Choroid plexus epithelial cell (primary cell): ENCODE measurements at places on chromosomes 6 and 20.
A peak's percentile ranks its signal among the peaks of the same experiment; 100 is the strongest.

DNA sequence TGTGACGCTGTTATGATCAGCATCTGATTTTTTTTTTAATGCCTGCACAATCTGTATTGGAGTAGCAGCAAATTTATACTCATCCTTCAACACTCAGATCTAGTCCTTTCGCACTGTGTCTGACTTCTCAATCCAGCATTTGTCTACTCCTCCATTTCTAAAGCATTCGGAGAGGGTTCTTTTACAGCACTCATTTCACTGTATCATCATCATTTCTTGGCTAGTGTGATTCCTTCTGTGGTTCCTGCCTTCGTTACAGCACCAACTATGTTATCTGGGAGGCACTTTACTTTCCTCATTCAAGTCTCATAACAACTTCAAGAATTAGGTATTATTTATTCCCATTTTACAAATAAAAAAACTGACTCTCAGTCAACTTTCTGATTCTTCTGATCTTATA, 18.0 kb downstream of the NUDT3 start:
- no peak for DNase-seq

- no peak for DNase-seq
Measured at GRCh38 chr6:43290905-43291355, 7.1 kb upstream of the SLC22A7 start.

DNA sequence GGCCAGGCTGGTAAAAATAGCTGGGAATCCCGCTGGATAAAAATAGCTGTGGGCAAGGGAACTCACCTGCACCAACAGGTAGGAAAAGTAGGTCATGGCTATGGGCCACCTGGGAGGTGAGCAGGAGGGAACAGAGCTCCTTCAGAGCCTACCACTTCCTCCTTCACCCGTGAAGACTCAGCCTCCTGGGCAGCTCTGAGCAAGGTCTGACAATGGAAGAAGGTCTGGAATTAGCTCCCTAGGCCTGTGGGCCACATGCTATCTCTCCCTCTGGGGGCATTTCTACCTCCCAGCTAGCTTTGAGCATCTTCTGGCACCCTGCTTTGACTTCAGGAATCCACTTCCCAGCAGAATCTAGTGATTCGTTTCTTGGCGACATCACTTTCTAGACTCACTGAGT, 153.9 kb downstream of the MRPL14 start:
- no peak for DNase-seq

DNA sequence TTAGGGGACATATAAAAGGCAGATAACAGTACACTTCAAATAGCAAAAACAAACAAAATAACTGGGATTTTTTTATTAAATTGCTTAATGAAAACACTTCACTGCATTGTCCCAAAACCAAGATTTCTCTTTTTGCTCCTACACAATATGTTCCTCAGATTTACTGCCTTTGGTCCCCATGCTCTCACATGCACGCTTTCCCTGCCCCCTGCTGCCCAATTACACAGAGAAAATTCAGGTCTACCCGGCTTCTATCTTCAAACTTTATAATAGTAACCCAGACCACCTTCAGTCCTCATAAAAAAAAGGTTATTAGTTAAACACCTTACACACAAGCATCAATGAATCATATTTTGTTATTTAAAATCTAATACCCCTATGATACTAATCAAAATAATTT, 673.8 kb upstream of the HS3ST5 start:
- DNase-seq, result no peak

DNA sequence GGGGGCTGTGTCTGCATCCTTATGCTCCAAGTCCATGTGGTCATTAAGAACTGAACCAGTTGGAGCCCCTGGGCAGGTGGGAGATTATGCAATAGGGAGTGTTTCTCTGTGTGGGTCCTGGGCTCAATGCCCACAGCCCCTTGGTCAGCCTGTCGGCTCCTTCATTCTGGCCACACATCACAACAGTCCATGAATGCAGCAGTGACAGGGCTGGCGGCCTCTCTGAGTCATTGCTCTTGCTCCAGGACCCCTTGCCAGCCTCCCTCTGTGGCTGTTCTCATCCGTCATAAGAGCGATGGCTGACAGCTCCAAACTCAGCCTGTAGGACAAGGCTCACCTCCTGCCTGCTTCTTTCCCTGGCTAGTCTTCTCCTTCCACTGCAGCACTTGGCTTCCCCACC, 609.5 kb upstream of the CDH4 start:
- no peak for DNase-seq

DNA sequence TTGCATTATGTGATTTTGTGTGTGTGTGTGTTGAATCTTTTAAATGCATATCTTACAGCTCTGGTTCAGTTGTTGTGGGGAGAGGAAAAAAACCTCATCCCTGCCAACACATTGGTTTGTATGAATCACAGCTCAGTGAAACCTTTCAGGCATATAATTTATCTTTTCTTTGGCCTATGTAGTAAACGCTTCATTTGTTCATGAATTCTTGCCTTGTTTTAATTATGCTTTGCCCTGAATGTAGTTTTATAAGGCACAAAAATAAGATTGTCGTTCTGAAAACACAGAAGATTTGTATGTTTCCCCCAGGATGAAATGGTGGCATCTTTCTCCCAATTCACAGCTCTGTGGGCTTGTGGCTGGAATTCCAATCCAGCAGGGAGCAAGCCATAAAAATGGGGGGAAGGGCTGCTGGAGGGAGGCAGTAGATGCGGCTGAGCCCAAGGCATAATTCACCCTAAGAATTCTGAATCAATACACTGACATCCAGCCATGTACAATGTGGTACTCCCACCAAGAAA, 45.1 kb downstream of the BCAS1 start:
- DNase-seq, result no peak

DNA sequence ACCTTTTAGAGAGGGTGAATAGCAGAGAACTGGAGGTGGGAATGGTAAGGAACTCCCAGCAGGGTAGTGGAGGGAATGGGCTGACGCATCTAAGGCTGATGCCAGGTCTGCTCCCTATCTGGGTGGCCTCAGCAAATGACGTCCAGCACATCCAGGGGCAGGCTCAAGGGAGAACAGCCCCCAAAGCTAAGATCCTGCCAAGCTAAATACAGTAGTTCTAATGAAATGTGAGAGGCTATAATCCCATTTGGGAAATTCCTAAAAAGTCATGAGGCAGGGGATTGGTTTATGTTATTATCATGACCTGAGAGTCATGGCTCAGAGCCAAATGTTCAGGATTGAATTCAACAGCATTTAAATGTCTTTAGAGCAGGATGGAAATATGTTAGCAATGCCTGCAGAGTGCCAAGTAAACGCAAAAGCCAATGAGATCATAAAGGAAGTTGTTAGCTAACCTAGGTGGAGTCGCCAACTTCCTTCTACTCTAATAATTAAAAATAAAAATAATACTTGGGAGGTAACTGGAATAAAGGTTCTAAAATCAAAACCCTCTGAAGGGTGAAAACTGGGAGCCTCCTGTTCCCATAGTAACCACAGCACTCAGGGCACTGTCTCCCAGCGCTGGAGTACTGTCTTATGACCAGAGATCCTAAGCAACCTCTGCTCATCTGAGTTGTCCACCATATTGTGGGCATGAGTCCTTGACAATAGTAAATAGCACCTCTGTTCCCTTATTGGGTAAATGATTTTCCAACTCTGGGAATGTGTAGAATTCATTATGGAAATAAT, 34.8 kb downstream of the IYD start:
- peak; percentile 97 for DNase-seq

DNA sequence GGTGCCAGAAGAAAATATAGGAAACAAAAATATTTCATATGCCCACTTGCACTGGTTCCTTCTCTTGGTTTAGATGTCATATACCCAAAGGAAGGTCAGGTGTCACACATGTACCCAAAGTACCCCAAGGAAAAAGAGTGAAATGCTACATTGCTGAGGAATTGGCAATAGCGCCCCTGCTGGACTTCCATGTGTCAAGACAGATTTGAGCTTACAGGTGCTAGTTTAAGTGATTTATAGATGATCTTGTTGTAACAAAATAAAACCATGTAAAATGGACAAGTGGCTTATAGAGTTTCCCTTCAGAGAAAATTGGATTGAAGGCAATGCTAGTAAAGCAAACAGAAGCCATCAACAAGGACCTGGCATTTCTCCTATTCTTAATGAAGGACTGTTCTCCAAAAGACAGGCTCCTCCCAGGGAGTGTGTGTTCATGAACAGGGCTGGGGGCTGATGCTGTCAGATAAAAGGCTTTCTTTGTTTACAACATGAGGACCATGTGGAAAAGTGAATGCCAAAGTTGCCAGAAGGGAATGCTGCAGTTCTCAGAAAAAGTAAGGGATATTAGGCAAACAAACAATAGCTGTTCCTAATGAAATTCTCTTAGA, 64.3 kb upstream of the PAK5 start:
- peak; percentile 18 for DNase-seq

DNA sequence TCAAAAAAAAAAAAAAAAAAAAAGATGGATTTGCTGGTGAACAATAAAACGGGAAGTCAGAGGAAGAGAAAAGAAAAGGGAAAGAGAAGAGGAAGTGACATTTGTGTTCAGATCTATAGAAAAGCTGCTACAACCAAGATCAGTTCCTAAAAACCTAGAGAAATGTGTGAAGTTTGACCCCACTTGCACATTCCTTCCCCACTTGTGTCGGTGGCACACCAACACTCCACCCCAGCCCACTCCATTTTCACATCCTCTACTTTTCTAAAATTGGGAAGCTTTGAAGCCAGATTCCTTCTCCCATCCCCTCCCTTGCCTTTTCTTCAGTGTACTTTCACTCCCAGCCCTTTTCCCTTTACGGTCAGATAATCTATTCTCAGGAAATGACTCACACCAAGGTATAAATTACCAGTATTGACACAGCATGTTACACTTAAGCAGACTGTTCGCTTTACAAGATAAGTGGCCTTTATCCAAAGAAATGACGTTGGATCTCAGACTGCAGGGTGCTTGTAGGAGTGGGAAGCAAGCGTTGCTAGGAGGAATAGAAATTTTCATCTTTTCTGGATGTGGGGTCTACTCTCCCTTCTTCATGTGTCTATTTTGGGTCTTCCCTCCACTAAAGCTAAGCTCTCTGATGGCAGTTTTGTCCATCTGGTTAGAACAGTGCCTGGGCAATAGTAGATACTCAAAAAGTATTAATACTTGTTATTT, 92.5 kb upstream of the ADGRF1 start:
- DNase-seq, result peak; percentile 97
